ENCODE measurements at places on chromosomes 5 and 9. TPM values are rescaled to one million over a fixed set of nuclear protein-coding genes. Genes with fewer than 3 reads are reported as not detected.

DNA sequence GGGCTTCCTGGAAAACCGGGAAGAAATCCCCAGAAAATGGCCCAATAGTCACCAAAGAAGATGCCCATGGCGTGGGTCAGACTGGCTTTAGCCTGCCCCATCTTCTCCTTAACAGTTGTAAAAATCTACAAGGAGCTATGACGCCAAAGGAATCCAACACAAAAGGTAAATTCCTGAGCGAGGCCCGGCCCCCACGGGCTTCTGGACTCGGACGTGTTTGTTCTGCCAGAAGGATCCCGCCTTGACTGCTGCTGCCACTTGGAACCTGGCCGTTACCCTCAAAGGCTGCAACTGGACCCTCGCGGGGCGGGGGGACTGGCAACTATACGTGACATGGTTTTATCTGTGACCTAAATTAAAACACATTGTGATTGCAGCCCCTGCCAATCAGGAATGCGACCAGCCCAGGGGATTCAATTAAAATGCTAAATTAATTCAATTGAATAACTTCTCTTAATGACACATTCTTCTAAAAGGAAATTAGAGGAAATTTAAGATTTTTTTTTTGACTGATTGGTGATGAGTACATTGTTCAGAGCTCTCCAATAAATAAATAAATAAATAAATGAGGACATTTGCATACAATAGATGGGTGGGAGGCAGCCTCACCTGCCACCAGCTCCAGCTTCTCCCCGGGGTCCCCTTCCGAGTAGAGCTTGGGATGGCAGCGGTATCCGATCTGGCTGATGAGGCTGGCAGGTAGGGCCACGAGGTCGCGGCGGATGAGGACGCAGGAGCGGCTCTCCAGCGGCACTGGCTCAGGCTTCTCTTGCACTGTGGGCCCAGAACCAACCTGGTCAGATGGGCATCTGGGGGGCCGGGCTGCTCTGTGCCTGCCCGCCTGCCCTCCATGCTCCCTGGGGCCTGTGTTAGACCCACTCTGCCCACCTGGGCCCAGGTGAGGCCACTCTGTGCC is 54.7 kb upstream of the UBAC1 start:
- H3K36me3 ChIP-seq: no peaks in the 10 kb centered on the region
- no peak overlapping the region for H3K27ac ChIP-seq
- H3K4me1 ChIP-seq: no peaks in the 10 kb centered on the region
- no peaks in the 10 kb centered on the region for H3K27me3 ChIP-seq
- no peak for DNase-seq

DNA sequence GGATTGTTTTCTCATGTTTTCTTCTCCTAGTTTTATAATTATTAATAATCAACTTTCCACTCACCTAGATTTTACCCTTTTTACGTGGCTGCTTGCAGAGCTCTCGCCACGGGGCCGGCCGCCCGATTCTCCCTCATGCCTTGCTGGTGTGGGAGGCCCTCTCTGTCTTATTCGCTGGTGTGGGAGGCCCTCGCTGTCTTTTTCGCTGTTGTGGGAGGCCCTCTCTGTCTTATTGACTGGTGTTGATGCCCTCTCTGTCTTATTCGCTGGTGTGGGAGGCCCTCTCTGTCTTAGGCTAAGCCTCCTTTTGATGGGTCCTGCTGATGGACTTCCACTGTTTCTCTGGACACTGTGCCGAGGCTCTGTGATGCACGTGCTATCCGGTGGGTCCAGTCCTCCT is 161.3 kb upstream of the IRX2 start:
- no peaks in the 10 kb centered on the region for H3K27me3 ChIP-seq
- no peak overlapping the region for H3K27ac ChIP-seq
- H3K4me3 ChIP-seq: no peak overlapping the region
- DNase-seq: no peak

DNA sequence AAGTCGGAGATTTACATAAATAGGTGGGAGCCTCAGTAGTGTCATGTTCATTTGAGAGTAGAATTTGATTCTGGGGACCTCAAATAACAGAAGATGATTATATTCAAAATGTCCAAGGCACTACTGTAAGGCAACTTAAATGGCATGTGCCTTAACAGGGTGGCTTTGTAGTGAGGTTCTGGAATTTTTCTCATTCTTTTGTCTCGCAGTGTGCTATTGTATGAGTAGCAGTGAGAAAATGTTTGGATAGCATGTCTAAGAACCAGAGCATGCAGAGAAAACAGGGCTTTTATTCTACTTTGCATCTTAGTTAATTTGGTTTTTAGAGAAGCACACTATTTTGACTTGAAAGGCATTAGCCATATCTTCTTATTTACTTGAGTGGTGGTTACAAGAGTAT is 25.0 kb downstream of the MAST4 start:
- H3K27ac ChIP-seq: no peak overlapping the region
- H3K36me3 ChIP-seq: no peaks in the 10 kb centered on the region
- H3K4me3 ChIP-seq: no peak overlapping the region
- peaks cover 21% of the 10 kb centered on the region for H3K27me3 ChIP-seq
- DNase-seq: no peak

GRCh38 chr5:4050203-4050602 is 454.6 kb downstream of the IRX1 start:
- H3K36me3 ChIP-seq: no peaks in the 10 kb centered on the region
- H3K4me3 ChIP-seq: no peak overlapping the region
- no peaks in the 10 kb centered on the region for H3K27me3 ChIP-seq
- no peaks in the 10 kb centered on the region for H3K4me1 ChIP-seq

DNA sequence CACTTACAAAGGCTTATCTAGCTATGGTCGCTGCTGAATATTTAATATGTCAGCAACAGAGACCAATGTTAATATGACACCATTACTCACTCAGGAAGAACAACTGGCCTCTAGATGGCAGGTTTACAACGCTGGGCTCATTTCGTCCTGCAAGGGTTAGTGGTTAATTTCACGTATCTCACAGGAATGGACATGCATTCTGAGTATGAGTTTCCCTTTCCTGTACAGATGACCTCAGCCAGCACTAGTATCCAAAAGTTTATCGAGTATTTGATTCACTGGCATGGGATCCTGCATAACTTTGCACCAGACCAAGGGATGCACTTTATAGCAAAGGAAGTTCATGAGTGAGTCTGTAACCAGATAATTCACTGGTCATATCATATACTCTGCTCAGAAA is 8.7 kb upstream of the TRPC7 start:
- H3K27ac ChIP-seq: no peak overlapping the region
- H3K36me3 ChIP-seq: no peaks in the 10 kb centered on the region
- no peaks in the 10 kb centered on the region for H3K4me1 ChIP-seq

DNA sequence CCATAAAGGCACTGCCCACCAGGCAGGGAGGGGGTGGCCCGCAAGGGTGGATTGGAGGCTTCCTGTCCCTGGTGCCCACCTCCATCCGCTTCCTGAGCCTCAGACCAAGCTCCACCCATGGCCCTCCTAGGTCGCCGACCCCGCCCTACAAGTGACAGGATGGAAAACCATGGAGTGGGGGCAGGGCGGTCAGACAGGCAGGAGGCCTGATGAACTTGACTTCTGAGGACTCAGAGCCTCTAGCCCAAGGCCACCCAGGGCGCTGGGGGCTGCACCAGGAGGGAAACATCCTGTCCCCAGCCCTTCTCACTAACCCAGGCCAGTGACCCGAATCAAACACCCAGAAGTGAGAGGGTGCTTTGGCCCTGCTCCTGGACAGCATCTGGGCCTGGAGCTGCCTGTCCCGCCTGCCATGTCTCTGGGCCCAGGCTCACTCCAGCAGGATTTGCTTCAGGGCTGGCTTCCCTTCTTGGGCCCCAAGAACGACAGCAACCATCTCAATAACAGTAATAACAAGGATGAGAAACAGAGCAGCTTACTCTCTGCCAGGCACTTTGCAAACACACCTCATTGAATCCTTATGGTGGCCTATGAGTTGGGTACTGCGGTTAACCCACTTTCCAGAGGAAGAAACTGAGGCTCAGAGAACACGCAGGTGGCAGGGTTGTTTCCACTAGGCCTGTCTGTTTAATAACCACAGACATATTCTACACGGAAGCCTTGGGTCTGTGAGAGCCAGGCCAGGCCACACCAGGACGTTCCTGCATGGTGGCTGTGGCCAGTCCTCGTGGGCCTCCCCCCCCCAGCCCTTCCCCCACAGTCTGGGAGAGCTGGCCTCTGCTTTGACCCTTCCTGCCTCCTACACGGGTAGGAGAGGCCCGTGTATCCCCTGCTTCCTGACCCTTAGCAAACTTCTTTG is 4.4 kb upstream of the ST6GALNAC6 start:
- H3K27me3 ChIP-seq: no peaks in the 10 kb centered on the region
- H3K36me3 ChIP-seq: peaks cover 18% of the 10 kb centered on the region
- peak overlapping the region; percentile 99 for H3K27ac ChIP-seq
- peak overlapping the region; percentile 88 for H3K4me3 ChIP-seq

- no peak overlapping the region for H3K4me3 ChIP-seq
- no peak for DNase-seq
- H3K36me3 ChIP-seq: no peaks in the 10 kb centered on the region
- H3K27me3 ChIP-seq: peaks cover 8% of the 10 kb centered on the region
- peaks cover 2% of the 10 kb centered on the region for H3K4me1 ChIP-seq
- no peak overlapping the region for H3K27ac ChIP-seq
These were observed 97.2 kb downstream of the ROR2 start for GRCh38 chr9:91852801-91853347.

GRCh38 chr9:92180669-92181181 is 65.5 kb upstream of the SPTLC1 start:
- H3K27me3 ChIP-seq: peaks cover 6% of the 10 kb centered on the region
- H3K4me1 ChIP-seq: no peaks in the 10 kb centered on the region
- H3K27ac ChIP-seq: no peak overlapping the region
- no peak for DNase-seq
- H3K4me3 ChIP-seq: no peak overlapping the region
- no peaks in the 10 kb centered on the region for H3K36me3 ChIP-seq

DNA sequence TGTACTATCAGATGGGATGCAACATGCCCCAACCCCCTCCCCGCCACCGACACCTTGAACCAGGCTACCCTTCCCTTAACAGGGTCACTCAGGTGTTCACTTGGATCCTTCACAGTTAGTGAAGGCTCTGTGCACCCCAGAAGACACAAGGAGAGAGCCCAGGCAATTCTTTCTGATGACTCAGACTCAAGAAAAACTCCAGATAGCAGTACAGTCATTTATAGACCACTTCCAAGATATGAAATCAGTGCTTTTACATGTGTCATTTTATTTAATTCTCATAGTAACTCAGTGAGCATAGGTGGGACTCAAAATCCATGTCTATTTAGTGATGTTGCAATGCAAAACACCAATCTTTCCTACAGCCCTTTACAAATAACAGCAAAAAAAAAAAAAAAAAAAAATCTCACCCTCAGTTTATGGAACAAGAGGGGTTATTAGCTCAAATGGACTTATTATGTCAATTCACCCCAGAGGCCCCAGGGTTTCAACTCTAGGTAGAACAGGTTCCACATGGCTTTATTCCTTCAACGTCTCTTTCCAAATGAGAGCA is 71.9 kb downstream of the FOXD1 start:
- no peak overlapping the region for H3K4me3 ChIP-seq
- peaks cover 8% of the 10 kb centered on the region for H3K36me3 ChIP-seq
- no peak for DNase-seq

DNA sequence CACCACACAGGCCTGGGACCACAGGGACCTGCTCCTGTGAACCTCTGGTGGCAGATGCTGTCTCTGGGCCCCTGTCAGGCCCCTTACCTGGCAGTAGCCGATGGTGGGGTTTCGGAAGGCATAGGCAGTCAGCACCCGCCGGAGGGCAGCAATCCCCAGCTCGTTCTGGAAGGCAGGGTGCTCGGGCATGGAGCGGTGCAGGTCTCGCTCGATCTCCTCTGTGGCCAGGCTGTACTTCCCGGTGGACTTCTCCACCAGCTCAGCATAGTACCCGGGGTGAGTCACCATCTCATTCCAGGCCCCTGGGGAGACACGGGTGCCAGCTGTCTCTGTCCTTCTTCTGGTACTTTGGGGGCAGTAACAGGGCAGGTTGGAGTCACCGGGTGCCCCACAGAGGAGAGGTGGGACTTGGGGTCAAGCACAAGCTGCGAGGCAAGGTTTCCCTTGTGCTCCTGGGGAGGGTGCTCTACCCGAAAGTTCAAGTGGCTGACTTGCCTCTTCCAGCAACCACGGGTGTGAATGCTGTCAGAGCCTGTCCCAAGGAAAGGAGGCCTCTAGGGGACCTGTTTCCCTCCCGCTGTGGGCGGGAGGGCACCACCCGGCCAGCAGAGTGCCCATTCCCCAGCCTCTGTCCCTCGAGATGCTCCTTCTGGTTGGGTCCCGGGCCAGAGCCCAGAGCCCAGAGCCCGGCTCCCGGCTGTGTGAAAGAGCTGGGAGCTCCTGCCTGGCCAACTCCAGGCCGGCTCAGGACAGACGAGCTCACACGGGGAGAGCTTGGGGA is 19.8 kb upstream of the MRNIP start:
- no peak overlapping the region for H3K27ac ChIP-seq
- H3K36me3 ChIP-seq: peaks cover 55% of the 10 kb centered on the region
- no peak for DNase-seq
- no peaks in the 10 kb centered on the region for H3K27me3 ChIP-seq
- no peak overlapping the region for H3K4me3 ChIP-seq
- H3K4me1 ChIP-seq: no peaks in the 10 kb centered on the region

KIAA0825 gene
- 0.62 TPM for total RNA-seq

DNA sequence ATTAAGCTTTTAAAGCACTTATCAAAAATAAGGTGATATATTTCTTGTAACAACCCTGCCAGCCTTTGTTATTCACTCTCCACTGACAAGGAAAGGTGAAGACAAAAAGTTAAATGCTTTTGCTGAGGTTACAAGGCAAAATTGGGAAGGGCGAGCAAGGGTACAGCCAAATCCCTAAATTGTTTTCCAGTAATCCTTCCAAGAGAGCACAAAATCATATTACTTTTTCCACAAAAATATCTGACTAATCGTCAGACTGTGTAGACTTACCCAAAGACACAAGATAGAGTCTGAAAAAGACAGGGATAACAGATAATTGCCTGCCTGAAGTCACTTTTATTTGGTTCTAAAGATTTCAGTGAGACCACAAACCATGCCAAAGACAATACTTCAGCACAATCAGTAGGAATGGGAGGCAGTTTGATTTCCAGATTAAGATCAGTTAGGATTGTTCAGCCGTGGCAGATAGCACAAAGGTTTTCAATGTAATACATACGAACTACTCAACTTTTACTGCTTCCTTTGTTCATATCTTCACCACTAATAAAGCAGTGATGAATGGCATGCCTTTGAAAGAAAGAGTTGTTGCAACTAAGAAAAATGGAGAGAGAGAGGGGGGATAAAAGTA is 383.8 kb upstream of the TUSC1 start:
- no peak for DNase-seq
- no peak overlapping the region for H3K27ac ChIP-seq
- H3K4me1 ChIP-seq: no peaks in the 10 kb centered on the region
- H3K4me3 ChIP-seq: no peak overlapping the region

DNA sequence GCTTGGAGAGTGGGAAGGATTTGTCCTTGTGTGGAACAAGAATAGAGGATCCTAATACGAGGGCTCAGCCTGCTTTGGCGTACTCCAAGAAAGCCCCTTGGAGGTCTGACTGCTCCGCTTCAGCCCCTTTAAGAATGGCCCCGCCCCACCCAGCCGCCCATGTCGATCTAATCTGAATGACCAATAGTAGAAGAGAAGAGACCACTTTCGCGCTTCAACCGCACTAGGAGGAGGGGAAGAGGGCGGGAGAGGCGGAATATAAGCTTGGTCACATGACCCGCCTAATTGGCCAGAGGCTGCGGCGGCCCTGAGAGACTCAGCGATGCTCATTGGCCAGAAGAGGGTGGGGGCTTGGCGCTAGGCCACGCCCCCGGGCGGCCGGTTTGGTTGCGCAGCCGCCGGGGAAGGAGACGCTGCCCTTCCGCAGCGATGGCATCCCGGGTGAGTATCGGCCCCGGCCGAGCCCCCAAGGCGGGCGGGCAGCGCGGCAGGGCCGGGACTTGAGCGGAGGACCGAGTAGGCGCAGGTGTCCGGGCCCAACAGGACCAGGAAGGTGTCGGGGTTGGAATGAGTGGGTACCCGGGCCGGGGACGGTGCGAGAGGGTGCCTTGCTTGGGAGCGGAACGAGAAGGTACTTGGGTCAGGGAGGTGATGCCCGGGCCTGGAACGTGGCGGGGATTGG is at the start of gene MIGA2:
Gene MIGA2, plus strand, starts transcription at position 386 of the 682 bp plus-strand sequence. CDS start 3,969 bp downstream, outside the sequence.
- H3K27ac ChIP-seq: peak within 1 kb of the TSS; percentile 54

Measured in activated T-helper 2 cell treated with anti-CD3 and anti-CD28 coated beads, Interferon-gamma antibody, Interleukin-2, Interleukin-4, amounts not matched to agents 10 μg/mL and 5 μg/mL and 100 μg/mL, durations not matched to agents 14 hours and 24 hours and 36 hours (primary cell).